GM12892 (cell line): ENCODE measurements at places on chromosomes 5 and 9.

DNA sequence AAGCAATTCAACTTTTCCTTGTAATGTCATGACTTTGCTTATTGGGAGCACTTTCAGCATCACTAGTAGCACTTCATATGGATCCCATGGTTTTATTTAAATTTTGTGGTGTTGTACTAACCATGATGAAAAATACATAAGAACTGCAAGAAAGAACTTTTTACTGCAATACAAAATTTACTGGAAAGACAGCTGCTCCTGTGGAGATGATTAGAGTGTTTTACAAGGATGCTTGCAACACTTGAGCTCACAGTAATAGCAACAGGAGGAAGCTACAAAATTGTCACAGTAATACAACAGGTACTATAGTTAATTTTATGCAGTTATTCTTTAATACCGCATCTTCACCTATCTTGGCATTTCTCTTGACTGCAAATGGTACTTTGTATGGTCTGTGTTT is 158.3 kb upstream of the TSLP start:
- DNase-seq, result no peak

GRCh38 chr5:31987985-31988710 is 186.0 kb downstream of the GOLPH3 start:
- no peak for DNase-seq

GRCh38 chr9:137756045-137756744 is 121.4 kb upstream of the CACNA1B start:
- no peak for DNase-seq

GRCh38 chr9:132769906-132770769 is 99.9 kb downstream of the GTF3C4 start:
- peak; percentile 74 for DNase-seq

- no peak for DNase-seq
These were observed 126.0 kb downstream of the AGTPBP1 start for GRCh38 chr9:85615792-85616191.

GRCh38 chr5:120479066-120479465 is 15.0 kb downstream of the PRR16 start:
- DNase-seq, result no peak

DNA sequence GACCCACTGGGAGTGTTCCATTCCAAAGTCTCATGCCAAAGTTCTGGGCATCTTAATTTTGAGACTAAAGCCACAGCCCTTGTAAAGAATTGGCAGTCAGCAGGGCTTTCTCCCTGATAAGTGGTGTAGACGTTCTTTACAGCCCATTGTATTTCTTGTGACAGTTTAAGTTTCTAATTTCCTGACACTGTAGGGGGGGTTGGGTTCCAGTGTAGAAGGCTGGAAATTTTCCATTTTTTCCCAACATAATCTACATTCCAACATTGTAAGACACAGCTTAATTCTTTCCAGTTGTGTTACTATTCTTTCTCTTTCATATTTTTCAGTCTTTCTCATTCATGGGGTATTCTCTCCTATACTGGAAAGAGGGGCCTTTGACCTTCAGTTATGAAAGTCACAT is 121.1 kb downstream of the FBXL7 start:
- no peak for DNase-seq

DNA sequence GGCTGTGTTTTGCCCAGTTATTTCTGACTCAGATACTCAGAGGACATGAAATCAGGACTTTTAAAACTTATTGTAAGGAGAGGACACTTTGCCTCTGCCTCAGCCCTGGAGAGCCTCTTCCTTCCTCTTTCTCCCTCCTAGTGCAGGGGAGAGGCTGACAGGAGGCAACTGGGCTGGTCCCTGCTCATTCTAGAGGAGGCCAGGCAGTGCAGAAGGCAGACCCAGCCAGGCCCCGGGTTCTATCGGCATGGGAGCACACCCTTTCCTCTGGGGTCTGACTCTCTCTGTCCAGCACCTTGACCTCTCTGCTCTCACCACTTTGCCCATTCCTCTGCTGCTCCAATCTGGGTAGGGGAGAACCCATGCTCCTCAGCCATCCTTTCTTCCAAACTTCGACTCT is 16.0 kb upstream of the SMIM32 start:
- DNase-seq, result no peak

DNA sequence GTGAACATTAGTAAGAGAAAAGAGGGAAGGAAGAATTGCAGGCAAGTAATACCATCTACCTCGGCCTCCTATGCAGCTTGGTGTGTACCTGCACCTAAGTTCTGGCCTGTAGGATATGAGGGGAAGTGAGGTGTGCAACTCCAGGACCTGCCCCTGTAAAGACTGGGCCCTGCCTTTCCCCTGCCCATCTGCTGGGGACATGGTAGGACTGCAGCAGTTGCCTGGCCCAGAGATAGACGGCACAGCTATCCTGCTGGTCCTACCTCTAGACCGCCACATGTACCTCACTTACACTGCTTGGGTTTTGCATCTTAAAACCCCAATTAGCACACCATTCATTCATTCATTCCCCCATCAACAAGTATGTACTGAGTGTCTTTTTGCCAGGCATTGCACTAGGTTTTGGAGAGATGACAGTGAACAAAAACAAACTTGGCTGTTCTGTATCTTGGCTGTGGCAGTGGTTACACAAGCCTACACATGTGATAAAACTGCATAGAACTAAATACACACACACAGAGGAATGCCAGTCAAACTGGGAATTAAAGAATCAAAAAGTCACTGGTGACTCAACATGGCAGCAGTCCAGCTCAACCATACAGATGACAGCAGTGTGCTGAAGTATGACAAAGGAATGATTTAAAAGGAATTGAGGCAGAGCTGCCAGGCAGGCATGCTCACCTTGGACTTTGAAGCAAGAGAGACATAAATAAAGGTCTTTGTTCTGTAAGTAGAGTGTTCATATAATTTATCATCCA is 23.3 kb upstream of the MGAT1 start:
- no peak for DNase-seq

GRCh38 chr9:113653746-113654604 is 190.4 kb downstream of the RGS3 start:
- no peak for DNase-seq

DNA sequence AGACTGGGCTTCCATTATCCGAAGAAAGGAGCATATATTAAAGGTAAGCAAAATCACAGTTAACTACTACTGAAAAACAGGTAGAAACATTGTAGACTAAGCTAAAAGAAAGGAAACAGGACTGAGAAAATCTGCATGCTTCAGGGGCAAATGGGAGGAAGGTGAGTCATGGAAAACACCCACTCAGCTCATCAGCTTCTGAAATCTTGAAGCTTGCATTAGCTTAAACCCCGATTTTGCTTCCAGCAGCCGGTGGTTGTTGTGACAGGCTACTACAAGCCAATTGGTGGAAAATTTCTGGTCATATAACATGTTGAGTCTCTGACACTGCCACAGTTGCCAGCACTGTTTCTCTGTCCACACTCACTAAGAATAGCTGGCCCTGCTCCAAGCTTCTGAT is 179.6 kb upstream of the PUM3 start:
- DNase-seq, result no peak

DNA sequence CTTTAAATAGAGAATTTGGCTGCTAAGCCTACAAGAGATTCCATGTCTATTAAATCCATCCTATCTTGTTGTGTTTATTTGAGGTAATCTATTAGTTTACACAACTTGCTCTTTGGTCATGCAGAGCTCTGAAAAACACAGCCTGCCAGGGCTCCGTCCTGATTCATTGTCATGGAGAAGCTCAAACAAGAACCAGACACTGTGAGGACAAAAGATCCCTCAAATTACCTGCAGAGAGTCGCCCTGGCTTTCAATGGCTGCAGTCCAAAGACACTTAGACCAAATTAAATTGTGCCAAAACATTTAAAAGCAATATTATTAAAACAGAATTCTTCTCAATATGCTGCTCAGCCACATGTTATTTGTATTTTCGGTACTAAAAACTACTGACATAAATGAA is 60.1 kb downstream of the CDH18 start:
- no peak for DNase-seq

DNA sequence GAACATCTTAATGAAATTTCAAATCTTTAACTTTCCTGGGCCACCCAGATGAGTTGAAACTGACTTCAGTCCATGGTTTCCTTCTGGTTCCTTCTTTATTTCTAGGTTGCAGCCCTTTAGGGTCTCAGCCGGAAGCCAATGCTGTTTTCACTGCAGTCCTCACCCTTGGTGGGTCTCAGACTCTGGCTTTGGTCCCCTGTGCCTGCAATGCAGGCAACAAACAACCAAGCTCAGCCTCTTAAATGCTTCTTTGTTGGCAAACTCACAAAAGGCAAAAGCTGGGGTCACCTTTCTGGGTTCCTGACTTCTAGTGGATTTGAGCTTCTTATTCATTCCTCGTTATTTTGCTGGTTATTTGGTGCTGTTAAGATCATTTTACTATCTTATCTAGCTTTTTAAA is 19.3 kb upstream of the APC start:
- DNase-seq, result no peak

DNA sequence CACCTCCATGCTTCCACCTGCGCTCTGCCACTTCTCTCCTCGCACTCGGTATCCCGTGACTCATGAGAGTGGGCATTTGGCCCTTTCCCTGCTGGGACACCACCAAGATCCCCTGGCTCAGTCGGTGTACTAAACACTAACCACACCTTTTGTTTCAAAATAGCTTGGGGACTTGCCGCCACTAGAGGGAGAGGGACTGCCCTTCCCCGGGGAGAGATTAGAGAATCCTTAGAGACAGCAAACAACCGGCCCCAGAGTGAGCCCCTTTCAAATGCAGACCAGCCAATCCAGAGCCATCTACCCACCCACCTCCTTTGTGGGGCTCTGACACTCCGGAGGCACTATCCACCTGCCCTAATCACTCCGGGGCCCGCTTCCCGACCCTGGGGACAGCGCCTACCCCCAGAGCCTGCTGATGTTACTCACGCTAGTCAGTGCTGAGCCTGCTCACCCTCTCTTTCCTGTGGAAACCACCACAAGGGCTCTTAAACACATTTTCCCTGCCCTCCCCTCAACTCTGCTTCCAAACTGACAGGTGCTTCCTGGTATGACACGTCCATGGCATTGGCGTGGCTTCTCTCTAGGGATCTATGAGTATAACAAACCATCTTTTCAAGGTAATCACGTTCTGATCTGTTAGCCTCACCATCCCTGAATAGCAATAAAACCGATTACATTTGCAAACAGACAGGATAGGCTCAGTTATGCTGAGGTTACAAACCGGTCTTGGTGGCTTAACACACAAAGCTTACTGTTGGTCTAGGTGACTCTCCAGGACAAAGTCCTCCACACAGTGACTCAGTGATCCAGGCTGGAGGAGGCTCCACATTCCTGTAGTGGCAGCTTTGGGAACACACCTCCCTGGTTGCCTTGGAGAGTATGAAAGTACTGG is 180.1 kb upstream of the MVB12B start:
- peak; percentile 60 for DNase-seq

DNA sequence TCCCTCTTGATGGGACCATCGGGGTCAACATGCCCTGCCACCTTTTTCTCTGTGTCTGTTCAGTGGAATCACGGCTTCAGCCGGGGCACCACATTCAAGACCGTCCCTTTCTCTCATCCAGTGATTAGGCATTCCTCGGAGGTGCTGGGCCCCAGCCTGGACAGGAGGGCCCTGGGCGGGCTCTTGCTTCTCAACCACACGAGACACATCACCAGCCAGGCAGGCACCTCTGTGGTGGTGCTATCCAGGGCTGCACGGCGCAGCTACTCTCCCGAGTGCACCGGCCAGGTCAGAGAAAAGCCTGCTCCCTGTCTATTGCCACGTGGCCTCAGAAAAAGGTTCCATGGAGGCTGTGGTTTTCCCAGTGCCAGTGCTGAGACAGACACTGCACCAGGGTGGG is 255.2 kb upstream of the IRX1 start:
- DNase-seq, result no peak

GRCh38 chr9:136625101-136626065 is 37.3 kb upstream of the EGFL7 start:
- DNase-seq, result no peak

- DNase-seq, result no peak
These were observed 22.3 kb downstream of the TTF1 start for GRCh38 chr9:132384376-132384775.

DNA sequence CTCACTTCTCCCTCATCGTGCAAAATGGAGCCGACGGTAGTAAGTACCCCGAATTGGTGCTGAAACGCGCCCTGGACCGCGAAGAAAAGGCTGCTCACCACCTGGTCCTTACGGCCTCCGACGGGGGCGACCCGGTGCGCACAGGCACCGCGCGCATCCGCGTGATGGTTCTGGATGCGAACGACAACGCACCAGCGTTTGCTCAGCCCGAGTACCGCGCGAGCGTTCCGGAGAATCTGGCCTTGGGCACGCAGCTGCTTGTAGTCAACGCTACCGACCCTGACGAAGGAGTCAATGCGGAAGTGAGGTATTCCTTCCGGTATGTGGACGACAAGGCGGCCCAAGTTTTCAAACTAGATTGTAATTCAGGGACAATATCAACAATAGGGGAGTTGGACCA is 979 bp downstream of the PCDHGA12 start:
- no peak for DNase-seq

DNA sequence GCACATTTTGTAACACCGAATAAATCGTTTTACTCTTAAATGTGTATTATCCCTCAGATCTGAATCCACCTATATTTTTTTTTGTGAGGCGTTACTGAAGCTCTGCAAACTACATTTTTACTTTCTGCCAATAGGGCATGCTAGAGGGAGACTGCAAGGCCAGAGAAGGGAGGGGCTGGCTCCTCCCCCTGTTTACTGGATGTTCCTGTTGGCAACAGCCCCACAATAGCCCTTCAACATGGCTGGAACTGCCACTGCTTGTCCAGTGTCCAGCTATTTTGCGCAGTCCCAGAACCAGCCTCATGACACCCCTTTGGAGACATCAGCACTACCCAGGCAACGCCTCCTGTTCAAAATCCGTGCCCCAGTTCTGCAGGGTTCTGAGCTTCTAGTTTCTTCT is 85.4 kb upstream of the MIER3 start:
- DNase-seq, result no peak

DNA sequence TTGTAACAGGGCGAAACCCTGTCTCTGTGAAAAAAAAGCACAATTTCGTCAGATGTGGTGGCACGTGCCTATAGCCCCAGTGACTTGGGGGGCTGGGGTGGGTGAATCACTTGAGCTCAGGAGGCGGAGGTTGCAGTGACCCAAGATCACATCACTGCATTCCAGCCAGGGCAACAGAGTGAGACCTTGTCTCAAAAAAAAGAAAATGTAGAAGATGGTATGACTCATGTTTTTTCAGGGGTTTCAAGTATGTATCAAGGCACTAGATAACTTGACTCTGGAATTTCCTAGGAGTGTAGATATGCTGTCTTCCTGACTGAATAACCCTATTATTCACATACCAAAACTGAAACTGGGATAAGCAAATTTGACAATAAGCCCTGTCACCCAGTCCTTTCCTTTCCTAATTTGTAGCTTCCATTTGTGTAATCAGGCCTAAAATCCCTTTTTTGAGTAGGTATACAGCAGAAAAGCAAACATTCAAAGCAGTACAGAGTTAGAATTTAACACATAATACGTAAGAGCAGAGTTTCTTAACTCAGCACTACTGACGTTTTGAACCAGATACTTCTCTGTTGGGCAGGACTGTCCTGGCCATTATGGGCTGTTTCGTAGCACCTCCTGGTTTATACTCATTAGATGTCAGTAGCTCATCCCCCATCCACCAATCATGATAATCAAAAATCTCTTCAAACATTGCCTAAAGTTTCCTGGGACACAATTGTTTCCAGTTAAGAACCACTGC is 17.3 kb upstream of the ANKRD18B start:
- no peak for DNase-seq

- DNase-seq, result no peak
These were observed 4.3 kb upstream of the ACER2 start for GRCh38 chr9:19404283-19405075.
